ENCODE measurements at places on chromosomes 2 and 18.

DNA sequence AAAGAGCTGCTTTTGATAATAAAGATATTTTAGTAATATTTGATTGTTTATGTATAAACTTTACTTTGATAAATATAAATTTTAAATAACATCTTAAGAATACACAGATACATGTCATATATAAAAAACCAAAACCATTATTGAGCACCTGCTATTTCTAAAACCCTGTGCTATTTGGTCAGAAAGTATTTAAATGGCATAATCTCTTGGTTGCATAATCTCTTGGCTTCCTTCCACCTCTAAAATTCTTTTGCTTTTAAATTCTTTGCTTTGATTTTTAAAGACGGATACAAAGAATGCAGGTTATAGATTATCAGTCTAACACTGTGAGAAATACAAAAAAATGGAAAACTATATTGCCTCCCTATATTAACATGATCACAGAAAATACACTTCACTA is 36.9 kb downstream of the ACMSD start:
- no peak for DNase-seq

- DNase-seq, result no peak
Observed at GRCh38 chr2:239697399-239698164, 296.8 kb upstream of the HDAC4 start.

- DNase-seq, result no peak
Observed at GRCh38 chr18:10442551-10442971, 11.9 kb upstream of the APCDD1 start.

DNA sequence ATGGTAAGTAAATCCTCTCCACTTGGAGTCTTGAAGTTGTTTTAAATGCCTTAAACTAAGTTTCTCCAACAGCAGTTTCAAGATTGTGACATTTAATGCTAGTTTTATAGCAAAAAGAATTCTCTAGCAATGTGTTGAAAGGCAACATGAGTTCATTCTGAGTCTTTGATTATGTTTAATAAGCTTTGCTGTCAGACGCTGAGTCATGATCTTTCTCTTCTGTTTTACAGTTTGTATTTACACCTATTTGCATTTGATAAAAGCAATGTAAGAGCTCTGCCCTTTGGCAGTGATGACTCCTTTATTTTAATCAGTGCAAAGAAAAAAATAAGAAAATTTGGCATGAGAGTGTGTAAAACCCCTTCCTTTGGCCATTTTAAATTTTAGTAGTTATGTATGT is 497.7 kb downstream of the STK39 start:
- DNase-seq, result no peak

DNA sequence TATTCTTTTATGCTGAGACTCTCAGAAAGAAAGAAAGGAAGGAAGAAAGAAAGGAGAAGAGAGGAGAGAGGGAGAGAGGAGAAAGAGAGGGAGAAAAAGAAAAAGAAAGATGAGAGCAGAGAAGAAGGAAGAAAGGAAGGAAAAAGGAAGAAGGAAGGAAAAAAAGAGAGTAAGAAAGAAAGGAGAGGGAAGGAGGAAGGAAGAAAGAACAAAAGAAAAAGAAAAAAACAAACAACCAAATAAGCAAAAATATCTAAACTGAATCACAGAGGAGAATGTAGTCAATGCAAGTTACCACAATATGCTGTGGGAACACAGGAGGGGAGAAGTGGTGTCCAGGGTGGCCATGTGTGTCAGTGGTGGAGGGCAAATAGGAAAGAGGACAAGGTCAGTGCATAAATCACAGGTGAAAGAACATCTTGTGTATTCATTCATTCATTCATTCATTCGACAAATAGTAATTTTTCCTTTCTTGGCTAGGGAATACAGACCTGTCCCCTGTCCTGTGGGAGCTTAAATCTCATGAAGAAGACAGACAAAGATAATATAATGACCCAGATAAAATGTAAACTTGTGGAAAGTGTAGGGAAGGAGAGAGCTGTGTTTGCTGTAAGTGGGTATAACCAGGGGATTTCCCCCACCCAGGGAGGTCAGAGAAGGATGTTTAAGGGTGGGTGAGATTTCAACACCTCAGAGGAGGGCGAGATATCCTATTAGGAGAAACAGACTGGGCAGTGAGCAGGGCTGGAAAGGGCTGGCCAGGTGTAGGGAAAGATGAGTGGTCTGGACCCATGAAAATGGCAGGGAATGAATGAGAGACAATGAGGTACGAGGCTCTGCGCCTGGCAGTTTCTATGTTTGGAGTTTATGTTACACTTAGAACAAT is 50.7 kb downstream of the IL1R2 start:
- DNase-seq, result no peak

- DNase-seq, result no peak
Observed at GRCh38 chr2:168766600-168766999, 35.8 kb upstream of the NOSTRIN start.

DNA sequence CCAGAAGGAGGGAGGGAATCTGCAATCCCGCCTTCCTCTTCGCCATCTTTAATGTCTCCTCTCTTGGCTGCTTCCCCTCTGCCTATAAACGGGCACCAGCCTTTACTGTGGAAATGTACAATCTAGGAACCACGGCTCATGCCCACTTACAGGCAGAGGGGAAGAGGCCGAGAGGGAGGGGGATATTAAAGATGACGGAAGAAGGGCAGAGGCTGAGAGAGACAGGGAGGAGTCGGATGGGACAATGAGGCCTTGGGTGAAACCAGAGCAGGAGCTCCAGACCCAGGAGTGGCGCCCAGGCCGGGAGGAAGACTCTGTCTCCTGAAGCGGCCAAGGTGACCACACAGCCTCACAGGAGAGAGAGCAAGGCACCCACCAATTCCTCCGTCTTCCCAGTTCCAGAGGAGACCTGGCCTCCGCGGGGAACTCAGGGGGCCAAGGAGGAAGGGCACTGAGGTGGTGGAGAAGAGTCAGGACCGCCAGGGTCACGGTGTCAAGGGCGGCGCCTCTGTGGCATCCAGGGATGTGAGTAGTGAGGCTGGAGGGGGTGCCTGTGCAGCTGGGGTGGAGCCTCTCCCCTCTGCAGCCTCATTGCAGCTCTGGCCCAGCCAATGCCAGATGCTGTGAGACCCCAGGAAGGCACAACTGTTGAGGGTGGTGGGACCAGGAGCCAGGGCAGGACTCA is 67.8 kb downstream of the CIB4 start:
- DNase-seq, result no peak

- no peak for DNase-seq
Observed at GRCh38 chr2:231605607-231606091, 13.0 kb downstream of the TEX44 start.

GRCh38 chr2:48617618-48618017 is at the start of gene GTF2A1L:
TSS of gene GTF2A1L (plus strand) at chr2:48617856. CDS start at chr2:48617875, 19 bp downstream.
- no peak for DNase-seq

DNA sequence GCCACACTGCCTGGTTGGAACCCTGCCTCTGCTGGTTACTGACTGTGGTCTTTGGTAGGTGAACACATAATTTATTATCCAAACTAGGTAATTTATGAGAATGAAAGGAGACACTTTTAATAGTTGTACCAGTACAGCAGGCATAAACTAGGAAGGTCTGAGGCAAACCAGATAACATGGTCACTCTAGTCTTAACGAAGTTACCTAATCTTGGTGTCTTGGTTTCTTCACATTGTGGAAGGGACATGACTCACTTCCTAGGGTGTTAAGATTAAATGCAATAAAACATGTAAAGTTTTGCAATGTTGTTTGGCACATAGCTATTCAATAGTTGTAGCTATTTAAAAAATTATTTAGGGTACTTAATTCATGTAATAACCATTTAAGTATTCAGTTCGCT is 23.3 kb downstream of the SPTBN1 start:
- DNase-seq, result no peak

DNA sequence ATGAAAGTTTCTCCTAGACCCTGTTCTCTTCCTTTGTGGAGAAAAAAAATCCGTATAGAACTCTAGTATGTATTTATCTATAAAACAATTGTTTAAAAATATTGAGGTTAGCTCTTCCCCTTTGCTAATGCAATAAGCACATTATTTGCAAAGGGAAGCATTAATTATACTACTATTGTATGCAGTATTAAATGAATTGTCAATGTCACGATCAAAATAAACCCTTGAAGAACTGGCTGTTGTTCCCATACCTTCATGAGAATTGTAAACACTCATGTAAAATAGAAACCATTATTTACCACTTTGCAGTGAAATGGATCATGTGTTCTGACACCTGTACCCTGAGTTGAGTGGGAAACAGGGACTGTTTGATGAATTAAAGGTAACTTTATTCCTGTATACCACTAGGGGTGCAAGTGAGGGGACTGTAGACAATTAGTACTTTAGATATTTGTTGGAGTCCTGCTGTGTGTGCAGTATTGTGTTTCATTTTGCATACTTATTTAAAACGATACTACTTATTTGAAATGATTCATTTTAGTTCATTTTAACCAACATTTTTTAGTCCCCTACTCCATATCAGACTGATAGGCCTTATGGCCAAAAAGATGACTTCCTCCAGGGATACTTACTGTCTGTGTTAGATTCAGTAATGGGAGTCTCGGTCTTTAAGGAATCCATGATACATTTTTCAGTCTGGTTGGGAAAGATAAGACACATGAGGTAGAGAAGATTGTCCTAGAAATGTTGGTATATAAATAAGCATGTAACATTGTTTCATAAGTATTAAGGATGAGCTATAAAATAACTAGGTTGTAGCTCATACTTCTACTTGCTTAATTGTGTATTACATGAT is 7.9 kb downstream of the PKP4 start:
- no peak for DNase-seq

GRCh38 chr2:214310319-214310718 is 100.5 kb upstream of the VWC2L start:
- DNase-seq, result no peak

DNA sequence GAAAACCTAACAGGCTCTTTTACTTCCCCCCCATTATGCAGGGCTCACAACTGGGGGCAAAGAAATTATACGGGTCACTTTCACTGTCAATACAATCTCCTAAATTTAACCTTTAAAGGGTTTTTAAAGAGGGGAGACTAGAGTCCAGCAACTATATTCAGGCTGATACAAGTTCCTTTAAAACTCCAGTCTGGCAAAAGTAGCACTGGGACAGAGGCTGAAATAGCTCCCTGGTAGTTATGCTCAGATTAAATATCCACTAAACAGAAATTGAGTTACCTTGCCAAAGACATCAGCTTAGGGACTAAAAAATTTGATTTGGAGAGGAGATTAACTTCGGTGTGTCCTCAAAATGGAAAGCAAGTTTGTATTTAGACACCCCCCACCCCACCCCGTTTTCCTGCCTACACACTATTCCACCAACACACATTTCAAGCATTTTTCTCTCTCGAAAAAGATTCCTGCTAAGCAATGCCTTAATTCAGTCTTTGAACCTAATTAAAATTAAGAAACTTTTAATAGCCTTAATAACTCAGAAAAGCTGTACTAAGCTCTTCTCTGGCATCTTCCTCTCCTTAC is 127.2 kb downstream of the OSBPL1A start:
- DNase-seq, result no peak

DNA sequence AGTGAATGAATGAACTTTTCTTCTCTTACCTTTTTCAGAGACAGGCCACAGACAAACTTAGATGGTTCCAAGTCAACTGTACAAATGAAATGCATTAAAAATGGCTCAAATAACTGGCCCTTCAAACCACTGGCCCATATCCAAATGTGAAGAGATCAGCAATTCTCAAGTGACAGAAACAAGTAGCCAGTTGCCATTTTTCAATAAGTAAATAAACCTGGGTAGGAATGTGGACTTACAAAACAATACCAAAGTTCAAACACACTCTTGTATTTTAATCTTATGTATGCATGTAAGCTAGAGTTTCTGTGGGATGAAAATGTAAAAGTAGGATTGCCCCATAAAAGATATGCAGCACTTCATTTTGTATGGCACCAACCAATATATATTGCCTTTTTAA is 129.2 kb downstream of the MEP1B start:
- no peak for DNase-seq

DNA sequence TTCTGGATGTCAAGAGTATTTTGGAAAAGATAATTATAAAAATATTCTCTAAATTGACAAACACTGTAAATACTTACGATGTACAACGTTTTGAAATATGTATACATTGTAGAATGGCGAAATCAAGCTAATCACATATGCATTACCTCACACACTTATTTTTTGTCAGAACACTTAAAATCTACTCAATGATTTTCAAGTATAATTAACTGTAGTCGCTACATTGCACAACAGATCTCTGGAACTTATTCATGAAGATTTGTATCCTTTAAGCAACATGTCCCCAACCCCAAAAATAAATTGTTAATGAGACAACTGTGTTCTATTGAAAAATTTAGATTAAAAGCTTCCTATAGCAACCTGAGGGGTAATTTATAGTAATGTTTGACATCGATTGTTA is 59.8 kb downstream of the C2orf74 start:
- no peak for DNase-seq

- DNase-seq, result no peak
Observed at GRCh38 chr18:63520053-63520685, 22.0 kb upstream of the SERPINB12 start.

DNA sequence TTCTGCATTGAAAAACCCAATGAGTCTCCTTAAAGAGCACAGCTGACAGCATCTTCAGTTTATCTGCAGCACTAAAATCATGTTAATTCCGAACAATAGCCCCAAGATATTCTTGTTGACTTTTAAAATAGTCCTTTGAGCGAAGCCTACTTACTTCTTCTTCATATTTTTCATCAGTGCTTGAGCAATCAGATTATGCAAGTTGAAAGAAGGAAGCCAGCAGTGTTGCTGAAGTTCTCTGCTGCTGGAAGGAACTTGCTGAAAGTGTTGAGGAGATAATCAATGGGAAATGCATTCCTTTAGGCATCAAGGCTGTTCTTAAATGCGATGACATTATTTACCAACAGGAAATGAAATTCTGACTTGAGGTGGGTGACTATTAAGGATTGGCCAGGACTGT is 105.9 kb upstream of the SNTG2 start:
- no peak for DNase-seq

DNA sequence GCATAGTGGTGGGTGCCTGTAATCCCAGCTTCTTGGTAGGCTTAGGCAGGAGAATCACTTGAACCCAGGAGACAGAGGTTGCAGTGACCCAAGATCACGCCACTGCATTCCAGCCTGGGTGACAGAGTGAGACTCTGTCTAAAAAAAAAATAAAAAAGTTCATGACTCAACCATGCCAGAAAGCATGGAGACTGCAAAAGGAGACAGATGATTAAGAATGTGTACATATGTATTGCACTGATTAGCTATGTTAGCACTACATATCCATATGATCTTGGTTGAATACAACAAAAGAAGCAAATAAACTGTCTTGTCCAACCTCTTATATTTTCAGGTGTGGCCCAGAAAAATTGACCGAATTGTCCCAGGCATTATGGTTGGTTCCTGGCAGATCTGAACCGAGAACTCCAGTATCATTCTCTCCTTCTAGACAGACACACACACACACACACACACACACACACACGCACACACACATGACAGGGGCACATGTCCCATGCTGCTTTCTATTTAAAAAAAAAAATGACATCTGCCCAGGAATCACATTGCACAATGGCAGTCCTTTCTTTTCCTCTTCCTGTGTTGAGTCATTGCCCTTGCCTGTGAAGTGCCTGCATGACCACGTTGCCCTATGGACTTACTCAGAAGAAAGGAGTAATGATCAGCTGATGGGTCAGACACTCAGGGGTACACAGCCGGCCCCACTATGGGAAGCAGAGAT is 65.6 kb downstream of the MYCN start:
- no peak for DNase-seq

Measured in central memory CD8-positive, alpha-beta T cell (primary cell).